ENCODE measurements at places on chromosomes 7 and 10.

DNA sequence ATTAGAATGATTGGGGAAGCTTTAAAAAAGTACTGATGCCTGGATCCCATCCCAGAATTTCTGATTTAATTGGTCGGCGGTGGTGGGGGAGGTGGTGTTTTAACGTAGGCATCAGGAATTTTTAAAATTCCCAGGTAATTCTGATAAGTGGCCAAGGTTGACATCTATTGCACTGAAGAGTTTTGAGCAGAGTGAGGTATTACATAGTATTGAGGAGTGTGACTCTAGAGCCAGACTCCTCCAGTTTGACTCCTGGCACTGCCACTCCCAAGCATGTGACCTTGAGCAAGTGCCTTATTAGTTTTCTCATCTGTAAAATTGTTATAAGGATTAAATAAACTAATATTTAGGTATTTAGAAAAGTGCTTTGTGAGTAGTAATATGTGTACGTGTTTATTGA lies 6.2 kb downstream of the PLEKHA1 start:
- DNase-seq, result no peak

DNA sequence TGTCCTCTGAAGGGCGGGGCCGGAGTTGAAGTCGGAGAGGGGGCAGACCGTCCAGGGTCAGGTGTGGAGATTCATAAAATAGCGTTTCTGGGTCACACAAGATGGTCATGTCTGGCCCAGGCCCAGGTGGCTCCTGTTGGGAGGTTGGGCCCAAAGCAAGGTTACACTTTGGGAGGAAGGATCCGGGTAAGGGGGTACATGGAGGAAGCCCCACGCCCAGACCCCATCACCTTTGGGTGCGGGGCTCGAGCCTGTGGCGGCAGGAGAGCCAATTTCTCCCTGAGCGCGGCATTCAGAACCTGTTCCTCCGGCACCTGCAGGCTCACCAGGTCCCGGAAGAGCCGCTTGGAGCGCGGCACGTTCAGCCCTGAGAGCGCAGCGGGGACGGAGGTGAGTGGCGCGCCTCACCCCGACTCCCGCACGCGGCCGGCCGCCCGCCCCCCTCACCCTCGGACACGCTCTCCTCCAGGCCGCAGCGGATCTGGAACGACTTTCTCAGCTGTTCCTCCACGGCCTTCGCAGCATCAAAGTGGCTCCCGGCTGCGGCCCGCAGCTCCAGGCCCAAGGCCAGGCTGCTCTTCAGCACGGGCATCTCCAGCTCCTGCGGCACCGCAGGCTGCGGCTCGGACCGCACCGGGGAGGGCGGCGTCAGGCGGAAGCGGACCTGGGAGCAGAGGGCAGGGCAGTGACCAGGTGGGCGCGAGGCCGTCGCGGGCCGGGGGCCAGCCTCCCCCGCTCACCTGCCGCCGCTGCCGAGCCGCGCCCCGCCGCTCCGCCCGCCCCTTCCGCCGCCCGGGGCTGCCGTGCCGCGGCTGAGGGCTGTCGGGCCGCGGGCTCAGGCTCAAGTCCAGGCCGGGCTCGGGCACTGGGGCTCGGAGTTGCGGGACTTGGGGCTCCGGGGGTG lies 644 bp downstream of the PPP1R35 start:
- DNase-seq, result no peak

DNA sequence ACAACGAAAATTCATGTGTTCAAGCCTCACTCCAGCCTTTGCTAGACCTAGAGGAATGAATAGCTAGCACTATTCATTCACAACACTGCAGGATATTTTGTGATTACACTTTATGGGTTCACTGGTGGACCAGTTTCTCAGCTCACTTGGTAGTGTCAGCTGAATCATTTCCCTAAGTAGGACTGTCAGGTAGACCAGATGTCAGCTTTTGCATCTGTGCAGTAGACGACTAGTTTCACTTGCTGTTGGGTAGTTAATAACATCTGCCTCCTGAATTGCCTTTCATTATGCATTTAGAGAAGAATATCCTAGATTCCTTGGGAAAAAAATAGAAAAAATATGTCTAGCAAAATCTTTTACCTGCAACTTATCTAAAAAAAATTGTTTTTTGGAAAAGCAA lies 296.4 kb downstream of the ADARB2 start:
- no peak for DNase-seq

- DNase-seq, result no peak
These were observed 63.2 kb downstream of the EBF3 start for GRCh38 chr10:129900825-129901224.

GRCh38 chr7:908159-908581 lies 31.8 kb downstream of the GET4 start:
- no peak for DNase-seq

DNA sequence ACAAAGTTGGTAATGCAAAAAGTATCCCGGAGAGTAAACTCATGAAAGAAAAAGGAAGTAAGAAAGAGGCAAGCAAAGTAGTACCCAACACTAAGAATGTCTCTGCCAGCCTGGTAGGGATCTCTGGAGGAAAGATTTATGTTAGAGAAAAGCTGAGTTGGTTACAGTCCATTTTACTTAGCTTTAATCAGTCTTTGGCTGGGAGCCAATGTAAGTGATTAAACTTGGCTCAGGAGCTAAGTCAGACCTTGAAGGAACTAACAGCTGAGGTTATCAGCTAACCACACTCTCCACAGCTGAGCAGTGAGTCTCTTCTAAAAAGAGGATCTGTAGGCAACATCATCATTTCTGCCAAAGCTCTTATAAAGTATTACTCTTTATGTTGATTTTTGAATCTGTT lies 148.0 kb downstream of the ANKRD7 start:
- DNase-seq, result peak; percentile 55

DNA sequence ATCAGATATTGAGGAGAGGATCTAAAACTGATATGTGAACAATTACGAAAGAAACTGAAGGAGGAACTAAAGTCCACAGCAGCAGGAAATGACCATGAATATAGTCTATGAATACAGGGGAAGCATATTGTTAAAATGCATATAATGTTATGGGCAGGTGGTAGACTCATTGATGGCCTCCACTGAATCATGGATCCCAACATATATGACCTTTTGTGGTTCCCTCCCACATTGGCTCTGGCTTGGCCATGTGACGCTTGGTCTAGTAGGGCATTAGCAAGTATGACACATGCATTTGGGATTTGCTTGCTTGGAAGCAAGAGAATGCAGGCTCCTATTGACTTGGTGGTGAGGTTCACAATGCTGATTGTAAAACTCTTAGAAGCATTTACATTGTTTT lies 55.2 kb upstream of the RAB18 start:
- DNase-seq, result no peak

- no peak for DNase-seq
These were observed 43.4 kb upstream of the PDLIM1 start for GRCh38 chr10:95333997-95334804.

GRCh38 chr10:117547016-117547715 lies 4.6 kb downstream of the EMX2 start:
- no peak for DNase-seq

GRCh38 chr7:21611129-21611528 lies 68.3 kb downstream of the DNAH11 start:
- DNase-seq, result no peak

DNA sequence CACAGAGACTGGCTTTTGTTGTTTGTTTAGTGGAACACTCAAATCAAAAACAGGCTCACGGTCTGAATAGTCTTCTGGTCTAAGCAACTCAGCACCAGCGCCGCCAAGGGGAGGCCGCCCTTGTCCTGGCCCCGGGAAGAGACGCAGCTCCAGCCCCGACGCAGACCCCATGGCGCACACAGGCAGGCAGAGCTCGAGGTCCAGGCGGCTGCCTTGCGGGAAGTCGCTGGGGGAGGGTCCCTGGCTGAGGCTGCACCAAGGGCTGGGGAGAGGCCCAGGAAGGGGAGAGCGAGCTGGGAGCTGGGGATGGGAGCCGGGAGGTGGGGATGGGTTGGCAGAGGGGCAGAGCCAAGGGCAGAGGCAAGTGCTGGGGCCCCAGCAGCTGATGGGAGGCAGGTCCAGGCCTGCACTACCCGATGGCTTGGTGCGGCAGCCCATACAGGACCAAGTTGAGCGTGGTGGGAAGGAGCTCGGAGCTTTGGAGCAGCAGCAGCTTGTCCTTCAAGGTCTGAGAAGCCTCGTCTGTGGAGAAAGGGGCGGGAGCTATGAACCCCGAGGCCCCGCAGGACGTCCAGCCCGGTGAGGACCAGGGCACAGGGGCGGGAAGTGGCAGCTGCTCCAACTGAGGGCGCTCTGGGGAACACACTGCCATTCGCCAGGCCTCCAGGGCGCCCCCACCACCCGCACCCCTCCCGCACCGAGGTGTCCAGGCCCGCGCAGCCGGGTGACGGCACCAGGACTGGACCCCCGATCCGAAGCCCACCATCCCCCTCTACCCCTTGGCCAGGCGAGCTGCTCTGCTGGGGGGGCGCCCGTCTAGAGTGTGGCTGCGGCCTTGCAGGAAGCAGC lies 22.7 kb upstream of the NKX6-2 start:
- no peak for DNase-seq
